ENCODE measurements at places on chromosomes 12 and 14. TPM values are rescaled to one million over a fixed set of nuclear protein-coding genes. Genes with fewer than 3 reads are reported as not detected.

Gene KCNA5
- total RNA-seq: not detected

Gene OAS1
- 104 TPM for total RNA-seq

Gene A2ML1
- total RNA-seq: not detected

Gene CLEC4E
- 11.2 TPM for total RNA-seq

Gene PPP1R36
- 5.3 TPM for total RNA-seq

Gene FOXN4
- not detected for total RNA-seq

Gene SMCO2
- total RNA-seq: not detected
